Activated naive CD8-positive, alpha-beta T cell treated with anti-CD3 and anti-CD28 coated beads, Interleukin-2, amount 10 ng/mL, durations not matched to agents 7 days and 5 days (primary cell): ENCODE measurements at places on chromosomes 6 and 20. TPM values are rescaled to one million over a fixed set of nuclear protein-coding genes. Genes with fewer than 3 reads are reported as not detected.

Gene GGTLC1
- total RNA-seq = not detected

Gene OPRM1
- not detected for total RNA-seq

Gene AIF1
- 118 TPM for total RNA-seq

Gene ISM1
- 2.3 TPM for total RNA-seq

Gene KIF3B
- total RNA-seq = 14.4 TPM

Gene GABRR1
- total RNA-seq = not detected

Gene TFAP2D
- total RNA-seq = not detected

Gene AKAP7
- total RNA-seq = 12.6 TPM

Gene TCP11
- not detected for total RNA-seq

Gene APMAP
- 64.6 TPM for total RNA-seq

Gene SLC35D3
- not detected for total RNA-seq

Gene PSORS1C2
- not detected for total RNA-seq

Gene MCUR1
- 16.4 TPM for total RNA-seq

Gene C4B
- total RNA-seq = 5.7 TPM

Gene CRIP3
- 0.62 TPM for total RNA-seq
